Activated CD4-positive, alpha-beta T cell treated with anti-CD3 and anti-CD28 coated beads for 24 hours (primary cell): ENCODE measurements at places on chromosomes 4 and X.

GRCh38 chr4:168860827-168861226 lies 149.2 kb downstream of the CBR4 start:
- DNase-seq: no peak

GRCh38 chr4:82696117-82696860 lies 102.3 kb downstream of the SCD5 start:
- no peak for DNase-seq

- no peak for DNase-seq
Observed at GRCh38 chrX:151723156-151723760, 7.4 kb downstream of the FATE1 start.

GRCh38 chr4:181193131-181193930 lies 1049.9 kb upstream of the TENM3 start:
- no peak for DNase-seq

DNA sequence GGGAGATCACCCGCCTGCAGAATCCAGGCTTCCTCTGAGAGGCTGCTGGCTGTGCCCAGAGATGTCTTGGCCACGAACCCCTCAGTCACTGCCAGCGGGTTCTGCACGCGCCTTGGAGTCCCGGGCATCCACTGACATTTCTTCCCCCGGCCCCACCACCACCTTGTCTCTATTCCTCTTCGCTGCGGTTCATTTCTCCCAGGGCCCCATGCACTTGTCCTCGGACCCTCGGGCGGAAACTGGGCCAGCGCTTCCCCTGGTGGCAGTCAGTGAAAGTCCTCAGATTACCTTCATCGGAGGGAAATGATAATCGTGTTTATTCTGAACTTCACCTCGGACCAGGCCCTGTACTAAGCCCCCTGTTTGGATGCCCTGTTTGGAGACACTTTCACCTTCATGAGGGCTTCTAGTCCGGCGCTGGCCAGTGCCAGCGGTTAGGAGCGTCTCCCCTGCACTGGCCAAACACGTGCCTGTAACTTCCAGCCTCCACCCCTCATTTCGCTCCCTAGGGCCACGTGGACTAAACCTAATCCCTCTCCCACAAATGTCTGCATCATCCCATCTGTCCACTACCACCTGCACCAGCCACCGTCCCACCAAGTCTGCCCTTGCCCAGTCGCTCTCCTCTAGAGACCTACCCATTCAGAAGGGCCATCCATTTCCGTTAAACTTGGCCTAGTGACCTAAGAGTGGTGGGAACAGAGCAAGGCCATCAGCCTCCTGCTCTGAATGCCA lies 82.0 kb downstream of the DCTD start:
- DNase-seq: no peak

GRCh38 chr4:183989931-183990330 lies 84.8 kb downstream of the STOX2 start:
- DNase-seq: no peak

DNA sequence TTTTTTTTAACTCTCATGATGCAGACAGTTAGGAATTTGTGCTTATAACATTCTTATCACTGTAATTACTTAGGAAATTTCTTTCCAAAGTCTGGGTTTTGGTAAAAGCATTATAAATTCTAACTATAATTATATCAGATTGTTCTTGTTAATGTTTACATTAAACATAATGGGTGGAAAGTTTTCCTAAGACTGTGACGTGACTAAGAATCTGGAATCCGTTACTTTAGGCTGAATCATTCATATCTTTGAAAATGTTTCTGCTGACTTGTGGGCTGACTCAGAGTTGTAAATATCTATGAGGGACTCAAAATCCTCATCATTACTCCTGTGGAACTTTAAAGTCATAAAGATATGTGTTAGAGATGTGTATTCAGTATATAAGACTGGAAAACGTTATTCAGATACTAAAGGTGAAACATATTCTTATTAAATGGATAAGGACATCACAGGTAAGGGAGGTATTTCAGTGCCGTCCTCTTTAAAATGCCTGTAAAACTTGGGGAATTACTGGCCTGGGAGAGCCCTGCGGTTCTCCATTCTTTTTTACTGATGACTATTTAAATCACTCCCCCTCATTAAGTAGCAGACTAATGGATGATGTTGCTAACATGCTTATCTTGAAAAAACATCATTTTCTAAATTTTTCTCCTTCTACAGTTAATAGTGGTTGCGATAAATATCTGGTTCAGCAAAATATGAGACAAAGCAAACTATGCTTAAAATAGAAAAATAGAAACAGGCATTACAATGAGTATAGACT lies 159.0 kb downstream of the DCLK2 start:
- DNase-seq: no peak

- no peak for DNase-seq
Observed at GRCh38 chrX:134460862-134461220, 876 bp downstream of the HPRT1 start.

DNA sequence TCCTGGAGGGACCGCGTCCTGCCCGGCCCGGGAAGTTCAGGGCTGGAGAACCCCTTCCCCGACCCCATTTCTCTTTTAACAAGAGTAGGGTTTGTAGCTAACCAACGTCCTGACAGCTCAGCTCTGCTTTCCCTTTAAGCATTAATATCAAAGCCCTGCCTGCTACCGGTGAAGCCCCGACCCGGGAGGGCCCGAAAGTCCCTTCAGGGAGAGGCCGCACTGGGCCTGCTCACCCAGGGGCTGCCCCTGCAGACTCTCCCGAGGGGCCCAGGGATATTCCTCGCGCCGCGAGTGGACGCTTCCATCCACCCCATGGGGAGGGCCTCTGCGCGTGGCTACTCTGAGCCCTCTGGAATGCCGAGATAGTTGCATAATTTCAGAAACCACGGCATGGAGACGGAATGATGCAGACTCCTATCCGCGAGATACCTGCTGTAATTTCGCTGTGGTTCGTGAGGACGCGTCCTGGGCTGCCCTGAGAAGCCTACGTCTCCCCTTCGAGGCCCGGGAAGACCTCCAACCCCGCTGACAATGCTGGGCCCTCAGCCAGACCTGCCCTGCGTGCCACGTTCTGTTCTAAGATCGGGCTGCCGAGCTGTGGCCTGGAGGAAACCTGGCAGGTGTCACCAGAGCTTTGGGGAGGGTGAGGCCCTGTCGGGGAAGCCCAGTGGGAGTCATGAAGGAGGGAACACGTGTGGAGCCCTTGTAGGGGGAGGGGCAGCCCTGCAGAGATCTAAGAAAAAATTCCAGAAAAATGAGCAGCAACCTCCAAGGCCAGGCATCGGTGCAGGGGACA lies 999 bp upstream of the CTBP1 start:
- peak; percentile 44 for DNase-seq

DNA sequence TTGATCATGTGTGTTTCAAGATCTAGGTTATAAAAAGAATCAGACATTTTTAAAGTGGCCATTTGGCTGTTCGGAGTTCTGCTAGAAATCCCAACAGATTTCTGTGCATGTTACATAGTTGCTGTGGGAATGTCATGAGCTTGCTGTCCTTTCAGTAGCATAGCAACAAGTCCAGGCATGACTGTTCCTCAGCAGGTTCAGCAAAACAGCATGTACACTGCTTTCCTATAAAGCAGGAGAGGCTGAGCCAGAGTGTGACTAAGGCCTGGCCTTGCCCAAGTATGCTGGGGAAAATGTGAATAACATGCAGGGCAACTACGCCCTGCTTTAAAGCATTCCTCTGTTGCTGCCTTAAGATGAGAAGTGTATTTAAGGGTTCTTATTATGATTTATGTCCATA lies 217.1 kb upstream of the SMIM31 start:
- no peak for DNase-seq

GRCh38 chrX:48890934-48891401 lies 6.6 kb downstream of the TIMM17B start:
- DNase-seq: no peak

DNA sequence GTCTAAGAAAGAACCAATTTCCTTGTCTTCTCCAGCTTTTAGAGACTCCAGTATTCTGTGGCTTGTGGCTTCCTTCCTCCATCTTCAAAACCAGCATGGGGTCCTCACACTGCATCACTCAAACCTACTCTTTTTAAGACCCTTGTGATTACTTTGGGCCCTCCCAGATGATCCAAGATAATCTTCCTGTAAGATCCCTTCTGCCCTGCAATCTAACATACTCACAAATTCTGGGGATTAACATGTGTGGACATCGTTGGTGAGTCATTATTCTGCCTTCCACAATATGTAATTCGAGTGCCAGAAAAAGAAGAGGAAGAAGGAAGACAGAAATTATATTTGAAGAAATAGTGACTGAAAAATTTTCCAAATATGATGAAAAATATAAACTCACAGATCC lies 47.9 kb downstream of the BEND4 start:
- DNase-seq: no peak

DNA sequence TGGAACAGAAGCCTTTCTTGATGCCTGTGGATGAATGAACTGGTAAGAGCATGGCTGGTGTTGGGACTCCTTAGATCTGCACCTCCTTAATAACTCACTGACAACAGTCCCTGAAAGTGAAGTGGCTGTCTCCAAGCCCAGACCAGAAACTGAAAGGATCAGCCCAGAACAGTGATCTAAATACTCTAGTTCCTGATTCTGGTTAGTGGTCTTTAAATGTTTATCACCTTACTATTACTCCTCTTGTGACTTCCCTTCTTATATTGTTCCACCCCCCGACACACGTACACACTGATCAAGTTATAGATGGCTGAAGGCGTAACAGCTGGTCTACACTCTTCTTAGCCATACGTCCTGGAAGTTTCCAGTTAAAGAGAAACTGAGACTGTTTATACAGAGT lies 33.8 kb upstream of the ARMCX2 start:
- no peak for DNase-seq

GRCh38 chrX:119503484-119503861 lies 35.2 kb downstream of the SLC25A5 start:
- DNase-seq: no peak

- no peak for DNase-seq
Observed at GRCh38 chr4:35884714-35885480, 359.4 kb downstream of the ARAP2 start.

GRCh38 chr4:84878090-84878489 lies 88.4 kb downstream of the WDFY3 start:
- no peak for DNase-seq

DNA sequence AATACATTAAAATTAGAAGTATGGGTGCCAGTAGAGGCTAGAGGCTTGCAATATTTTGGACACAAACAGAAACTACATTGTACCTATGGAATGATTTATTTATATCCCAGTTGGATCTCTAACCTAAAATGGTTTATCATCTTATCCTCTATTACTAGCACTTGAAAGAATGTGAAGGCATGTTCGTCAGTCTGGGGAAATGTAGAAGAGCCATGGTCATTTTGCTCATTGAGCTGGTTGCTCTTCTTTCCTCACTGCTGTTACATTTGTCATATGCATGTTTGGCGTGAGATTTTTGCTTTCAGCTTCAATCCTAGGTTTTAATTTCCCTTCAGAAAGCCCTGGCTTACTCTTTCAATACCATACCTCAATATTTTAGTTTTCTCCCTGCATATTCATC lies 82.4 kb upstream of the MYOZ2 start:
- no peak for DNase-seq

DNA sequence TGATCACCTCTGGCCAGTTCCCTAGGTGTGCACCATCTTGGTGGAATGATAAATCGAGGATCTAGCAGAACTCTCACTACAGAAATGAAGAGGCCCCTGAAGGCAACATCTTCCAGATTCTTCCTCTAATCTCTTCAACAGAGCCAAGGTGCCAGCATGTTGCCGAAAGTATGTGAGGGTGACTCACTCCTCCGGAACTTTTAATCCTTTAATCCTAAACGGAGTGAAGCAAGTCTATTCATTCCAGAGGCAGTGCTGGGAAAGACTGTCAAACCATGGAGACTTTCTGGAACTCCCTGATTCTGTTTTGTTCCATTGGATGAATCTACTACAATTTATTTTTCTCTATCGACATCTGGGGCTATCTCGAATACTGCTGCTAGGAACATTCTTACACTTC lies 68.7 kb downstream of the SUPT20HL2 start:
- no peak for DNase-seq

GRCh38 chr4:153676984-153677383 lies 7.1 kb upstream of the TLR2 start:
- no peak for DNase-seq

- no peak for DNase-seq
Observed at GRCh38 chr4:82481506-82481840, 51.1 kb downstream of the ENOPH1 start.

- no peak for DNase-seq
Observed at GRCh38 chr4:140149846-140150635, 3.9 kb downstream of the MAML3 start.

DNA sequence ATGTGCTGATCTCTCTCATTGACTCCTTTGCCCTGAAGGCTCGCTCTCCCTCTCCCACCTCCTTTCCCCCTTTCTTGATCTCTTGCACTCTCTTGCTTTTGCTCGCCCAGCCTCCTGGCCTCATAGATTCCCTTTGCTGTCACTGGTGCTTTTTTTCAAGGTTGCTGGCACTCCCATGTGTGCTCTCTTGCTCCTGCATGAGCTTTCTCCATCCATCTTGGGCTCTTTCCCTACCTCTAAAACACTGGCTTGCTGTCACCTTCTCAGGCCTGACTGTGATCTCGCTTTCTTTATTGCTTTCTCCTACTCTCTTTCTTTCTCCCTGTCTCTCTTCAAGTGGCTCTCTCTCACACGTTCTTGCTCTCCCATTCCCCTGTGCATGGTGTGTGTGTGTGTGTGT lies 202.0 kb downstream of the HS6ST2 start:
- no peak for DNase-seq

- DNase-seq: no peak
Observed at GRCh38 chr4:145260091-145260490, 79.7 kb upstream of the OTUD4 start.

GRCh38 chr4:173334891-173335752 lies 964 bp upstream of the HMGB2 start:
- peak; percentile 4 for DNase-seq

GRCh38 chrX:74911494-74911893 lies 13.8 kb downstream of the NEXMIF start:
- no peak for DNase-seq

DNA sequence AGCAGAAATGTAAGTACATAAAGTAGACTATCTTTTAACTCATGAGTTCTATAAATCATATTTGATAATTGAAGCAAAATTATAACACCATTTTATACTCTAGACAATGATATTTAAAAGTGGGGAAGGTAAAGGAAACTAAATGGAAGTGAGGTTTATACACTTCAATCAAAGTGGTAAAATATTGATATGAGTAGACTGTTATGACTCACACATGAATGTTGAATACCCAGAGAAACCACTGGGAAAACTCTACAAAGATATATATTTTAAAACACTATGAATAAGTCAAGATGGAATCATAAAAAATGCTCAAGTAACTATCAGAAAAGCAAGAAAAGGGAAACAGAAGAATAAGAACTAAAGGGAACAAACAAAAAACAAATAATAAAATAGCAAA lies 8.4 kb downstream of the VSIG1 start:
- no peak for DNase-seq

DNA sequence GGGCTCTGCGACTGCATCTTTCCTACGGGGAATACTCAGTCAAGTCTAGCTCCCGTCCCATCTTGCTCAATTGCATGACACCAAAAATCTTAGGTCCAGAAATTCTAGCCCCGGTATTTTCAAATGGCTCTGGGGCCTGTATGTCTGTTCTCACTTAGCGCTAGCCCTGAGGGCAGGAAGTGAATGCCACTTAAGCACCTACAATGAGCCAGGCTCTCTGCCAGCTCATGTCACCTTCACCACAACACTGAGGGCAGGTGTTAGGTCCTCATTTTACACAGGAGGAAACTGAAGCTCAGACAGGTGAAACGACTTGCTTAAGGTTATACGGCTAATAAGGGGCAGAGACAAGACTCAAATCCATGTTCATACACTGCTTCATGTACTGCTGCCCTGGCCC lies 282.8 kb downstream of the PPP1R2C start:
- no peak for DNase-seq

- DNase-seq: no peak
Observed at GRCh38 chrX:134774190-134775048, 116.1 kb upstream of the PLAC1 start.

GRCh38 chrX:28278251-28278650 lies 297.0 kb upstream of the DCAF8L1 start:
- DNase-seq: no peak
